Transverse colon (tissue), 4 donors: ENCODE measurements at places on chromosomes 4 and X. TPM values are rescaled to one million over a fixed set of nuclear protein-coding genes. Genes with fewer than 3 reads are reported as not detected.

The PQBP1 gene
- total RNA-seq, result 92.3 TPM

The FRMPD3 gene
- 0.75 TPM for total RNA-seq

The TRIM75 gene
- total RNA-seq, result not detected

The F9 gene
- not detected for total RNA-seq

The RBM46 gene
- total RNA-seq, result not detected

The REPS2 gene
- total RNA-seq, result 10.8 TPM

The STOX2 gene
- total RNA-seq, result 90.8 TPM

The HMX1 gene
- not detected for total RNA-seq

The RNF175 gene
- total RNA-seq, result not detected

DNA sequence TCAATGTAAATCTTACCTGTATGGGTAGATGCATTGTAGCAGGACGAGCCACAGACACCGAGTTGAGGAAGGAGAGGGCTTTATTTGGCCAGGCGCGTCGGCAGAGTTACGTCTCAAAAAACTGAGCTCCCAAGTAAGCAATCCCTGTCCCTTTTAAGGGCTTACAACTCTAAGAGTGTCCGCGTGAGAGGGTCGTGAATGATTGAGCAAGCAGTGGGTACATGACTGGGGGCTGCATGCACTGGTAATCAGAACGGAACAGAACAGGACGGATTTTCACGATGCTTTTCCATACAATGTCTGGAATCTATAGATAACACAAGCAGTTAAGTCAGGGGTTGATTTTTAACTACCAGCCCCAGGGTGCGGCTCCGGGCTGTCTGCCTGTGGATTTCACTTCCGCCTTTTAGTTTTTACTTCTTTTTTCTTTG is 524.9 kb upstream of the HTR2C start:
- DNase-seq, result peak; percentile 53

DNA sequence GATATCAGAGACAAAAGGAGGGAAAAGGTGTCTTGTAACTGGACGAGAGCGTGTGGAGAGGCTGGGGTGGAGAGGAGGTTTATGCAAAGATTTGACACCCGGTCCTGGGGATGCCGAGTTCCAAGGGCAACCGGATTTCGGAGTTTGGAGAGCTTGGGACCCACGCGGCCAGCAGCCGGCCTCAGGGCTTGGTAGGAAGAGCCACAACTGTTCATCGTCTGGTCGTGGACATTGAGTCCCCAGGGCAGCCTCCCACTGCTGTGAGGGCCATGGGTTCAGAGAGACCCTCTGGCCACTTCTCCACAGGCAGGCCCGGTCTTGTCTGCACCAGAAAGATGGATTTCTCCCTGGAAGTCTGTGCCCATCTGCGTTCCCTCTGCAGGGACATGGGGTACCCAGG is 46.8 kb downstream of the SHOX start:
- DNase-seq, result no peak

DNA sequence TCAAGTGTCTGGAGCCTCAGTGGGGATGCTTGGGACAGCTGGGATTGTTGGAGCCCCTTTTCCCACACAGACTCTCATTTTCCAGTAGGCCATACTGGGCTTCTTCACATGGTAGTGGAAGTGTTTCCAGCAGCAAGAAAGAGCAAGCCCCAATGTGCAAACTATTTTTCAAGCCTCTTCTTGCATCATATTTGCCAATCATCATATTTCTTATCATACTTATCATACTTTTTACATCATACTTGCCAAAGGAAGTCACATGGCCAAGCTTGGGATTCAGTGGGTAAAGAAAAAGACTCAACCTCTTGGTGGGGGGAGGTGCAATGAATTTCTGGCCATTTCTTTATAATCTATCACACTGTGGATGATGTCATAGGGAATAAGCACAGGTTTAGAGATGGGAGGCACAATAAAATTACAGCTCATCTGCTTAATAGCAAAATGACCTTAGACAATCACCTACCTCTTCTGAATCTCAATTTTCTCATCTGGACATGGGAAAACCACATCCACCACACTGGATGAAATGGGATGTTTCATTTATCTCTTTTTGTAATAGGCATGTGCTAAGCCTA is 174.2 kb downstream of the MID1IP1 start:
- DNase-seq, result no peak

DNA sequence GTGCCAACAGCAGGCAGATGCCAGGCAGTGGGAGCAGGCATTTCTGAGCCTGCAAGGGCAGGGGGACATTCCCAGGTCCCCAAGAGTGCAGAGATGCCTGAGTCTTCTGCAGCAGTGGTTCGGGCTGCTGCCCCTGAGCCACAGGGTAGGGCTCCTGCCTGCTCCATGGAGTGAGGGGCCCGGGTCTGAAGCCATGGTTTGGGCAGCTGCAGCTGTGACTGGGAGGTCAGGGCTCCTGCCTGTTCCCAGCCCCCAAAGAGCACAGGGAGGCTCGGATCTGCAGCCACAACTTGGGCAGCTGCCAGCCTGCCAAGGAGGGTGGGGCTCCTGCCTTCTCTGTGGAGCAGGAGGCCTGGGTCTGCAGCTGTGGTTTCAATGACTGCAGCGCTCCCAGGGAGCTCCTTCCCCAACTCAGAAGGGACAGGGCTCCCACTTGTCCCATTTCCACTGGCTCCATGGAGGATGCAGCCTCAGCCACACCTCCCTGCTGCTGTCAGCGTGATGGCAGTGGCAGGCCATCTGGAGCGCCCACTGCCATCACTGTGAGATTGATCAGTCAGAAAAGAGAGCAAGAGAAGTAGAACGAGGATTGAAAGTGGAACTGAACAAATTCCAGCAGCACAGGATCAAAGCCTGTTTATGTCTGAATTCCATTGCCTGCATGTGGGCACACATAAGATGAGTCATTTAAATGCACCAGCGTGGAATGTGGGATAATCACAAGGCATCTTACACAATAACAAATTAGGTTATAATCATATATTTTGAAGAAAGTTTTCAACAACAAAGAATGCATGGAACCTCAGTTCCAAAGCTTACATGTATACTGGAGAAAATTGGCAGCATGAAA is 93.1 kb upstream of the CXorf51A start:
- DNase-seq, result no peak

DNA sequence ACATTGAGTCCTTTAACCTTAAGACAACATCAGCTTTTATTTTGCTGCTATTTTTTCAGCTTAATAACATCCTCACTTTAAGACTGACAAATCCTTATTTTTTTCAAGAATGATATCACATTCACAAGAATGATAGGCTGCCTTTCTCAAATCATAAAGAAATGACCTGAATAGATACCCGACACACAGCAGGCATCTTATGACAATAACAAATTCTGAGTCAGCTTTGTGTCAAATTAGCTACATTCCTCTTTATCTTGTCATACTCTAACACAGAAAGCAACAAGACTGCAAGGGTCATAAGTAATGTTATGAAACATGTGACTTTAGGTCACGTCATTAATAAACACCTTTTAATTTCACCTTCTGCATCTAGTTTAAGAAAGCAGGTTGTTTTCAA is 2387.6 kb downstream of the PCDH7 start:
- DNase-seq, result no peak

DNA sequence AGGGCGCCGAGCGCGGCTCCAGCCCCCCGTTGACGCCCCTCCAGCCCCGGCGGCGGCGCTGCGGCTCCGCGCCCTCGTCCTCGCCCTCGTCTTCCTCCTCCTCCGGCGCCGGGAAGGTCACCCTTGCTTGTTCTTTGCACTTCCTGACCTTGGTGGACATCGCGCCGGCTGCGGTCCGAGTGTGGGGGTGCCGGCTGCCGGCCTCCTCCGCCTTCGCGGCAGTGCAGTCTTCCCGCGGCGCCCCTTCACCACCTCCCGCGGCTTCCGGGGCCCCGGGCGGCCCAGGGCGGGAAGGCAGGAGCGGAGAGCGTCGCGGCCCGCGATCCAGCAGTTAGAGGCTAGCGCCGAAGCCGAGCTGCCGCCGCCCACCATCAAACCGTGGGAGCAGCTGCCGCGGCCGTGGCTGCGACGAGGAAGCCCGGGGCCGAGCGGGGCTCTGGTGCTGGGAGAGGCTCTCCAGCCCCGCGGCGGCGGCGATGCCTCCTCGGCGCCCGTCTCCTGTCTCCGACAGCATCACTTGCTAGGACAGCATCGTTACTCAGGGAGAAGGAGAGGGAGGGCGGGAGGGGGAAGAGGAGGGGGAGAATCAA is at the start of gene TRPC3:
TRPC3 (minus strand) TSS at position 540 of the 590 bp plus-strand sequence; CDS start at position 160, 380 bp downstream.
- DNase-seq, result peak; percentile 17

DNA sequence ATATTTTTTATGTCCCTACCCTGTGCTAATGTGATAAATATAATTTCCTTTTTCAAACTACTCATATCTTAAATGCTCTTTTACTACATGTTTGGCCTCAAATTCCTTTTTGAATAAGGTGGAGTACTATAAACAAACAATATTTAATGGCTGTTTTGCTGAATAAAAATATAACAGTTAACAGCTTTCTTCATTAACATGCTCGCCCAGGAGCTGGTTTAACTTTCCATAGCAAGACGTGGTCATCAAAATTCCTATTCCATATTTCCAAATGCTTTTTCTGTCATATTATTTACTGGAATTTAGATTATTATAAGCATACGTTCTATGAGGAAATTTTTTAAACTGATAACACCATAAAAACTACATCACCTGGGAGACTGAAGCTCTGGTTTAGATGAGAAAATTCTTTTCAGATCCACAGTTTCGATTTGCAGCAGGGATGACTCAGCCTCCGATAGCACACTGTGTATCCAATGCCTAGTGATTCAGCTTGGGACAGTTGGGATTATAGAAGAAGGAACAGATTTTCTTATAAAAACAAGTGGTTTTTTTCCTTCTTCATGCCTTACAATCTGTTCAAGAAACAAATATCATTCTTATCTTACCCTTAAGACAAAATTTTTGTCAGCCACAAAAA is 129.1 kb downstream of the FBXO8 start:
- no peak for DNase-seq

- no peak for DNase-seq
Observed at GRCh38 chr4:140078366-140078765, 75.6 kb downstream of the MAML3 start.

- DNase-seq, result no peak
Observed at GRCh38 chr4:109389369-109390114, 44.1 kb upstream of the SEC24B start.

GRCh38 chrX:69073241-69073640 is 92.0 kb downstream of the PJA1 start:
- DNase-seq, result no peak

GRCh38 chr4:24971192-24971591 is 58.4 kb upstream of the CCDC149 start:
- DNase-seq, result no peak

DNA sequence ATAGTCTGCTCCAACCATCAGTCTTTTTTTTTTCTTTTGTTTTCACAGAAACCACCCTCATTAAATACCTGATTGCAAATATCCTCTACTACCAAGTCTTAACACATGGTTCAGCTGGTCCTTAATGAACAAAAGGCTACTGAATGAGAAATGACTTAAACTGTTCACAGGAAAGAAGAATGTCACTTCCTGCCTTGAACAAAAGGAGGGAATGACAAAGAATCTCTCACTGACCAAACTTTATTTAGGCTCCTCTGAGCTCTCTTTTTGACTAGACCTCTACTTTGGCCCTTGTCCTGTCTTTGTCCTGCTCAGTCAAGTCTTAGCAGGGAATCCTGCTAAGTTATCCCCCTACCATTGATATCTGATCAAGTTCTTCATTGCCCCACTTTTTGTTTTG is 31.8 kb upstream of the GJB1 start:
- DNase-seq, result no peak

GRCh38 chr4:40627540-40627939 is 2.1 kb downstream of the RBM47 start:
- DNase-seq, result no peak

GRCh38 chr4:128177498-128177897 is 110.1 kb downstream of the PGRMC2 start:
- no peak for DNase-seq

GRCh38 chr4:157929486-157929885 is 243.3 kb downstream of the GASK1B start:
- DNase-seq, result no peak

DNA sequence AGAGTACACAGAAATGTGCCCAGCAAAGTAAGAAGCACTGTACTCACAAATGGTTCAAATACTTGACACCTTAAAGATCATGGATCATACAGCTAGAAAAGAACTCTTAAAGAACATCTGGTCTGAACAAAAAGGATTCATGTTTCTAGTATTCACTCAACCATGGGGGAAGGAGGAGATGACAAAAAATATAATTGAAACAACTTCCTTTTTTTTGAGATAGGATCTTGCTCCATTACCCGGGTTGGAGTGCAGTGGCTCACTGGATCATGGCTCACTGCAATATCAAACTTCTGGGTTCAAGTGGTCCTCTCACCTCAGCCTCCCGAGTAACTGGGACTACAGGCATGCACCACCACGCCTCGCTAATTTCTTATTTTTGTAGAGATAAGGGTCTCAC is 6.0 kb downstream of the DHX15 start:
- DNase-seq, result no peak

GRCh38 chr4:121648516-121648915 is 48.3 kb downstream of the ANXA5 start:
- DNase-seq, result no peak

DNA sequence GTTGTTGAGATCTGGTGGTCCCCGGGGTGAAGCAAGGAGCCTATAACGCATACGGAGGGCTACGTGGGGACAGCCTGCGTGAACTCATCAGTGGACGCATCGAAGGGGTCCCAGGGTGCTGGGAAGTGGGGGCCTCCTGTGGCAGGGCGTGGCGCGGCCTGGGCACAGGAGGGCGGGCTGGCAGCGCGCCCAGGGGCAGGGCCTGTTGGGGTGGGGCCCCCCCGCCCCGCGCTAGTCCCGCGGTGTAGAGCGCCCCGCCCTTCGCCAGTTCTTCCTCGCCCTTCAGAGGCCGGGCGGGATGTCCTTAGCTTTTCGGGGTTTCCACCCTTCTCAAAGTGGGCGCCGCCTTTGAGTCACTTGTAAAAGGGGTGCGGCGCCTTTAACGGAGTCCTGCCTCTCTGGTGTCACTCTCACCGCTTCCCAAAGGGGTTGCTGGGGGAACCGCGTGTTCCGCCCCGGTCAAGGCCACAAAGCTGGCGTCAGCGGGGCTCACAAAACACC is 632 bp downstream of the PLP2 start:
- DNase-seq, result peak; percentile 85

DNA sequence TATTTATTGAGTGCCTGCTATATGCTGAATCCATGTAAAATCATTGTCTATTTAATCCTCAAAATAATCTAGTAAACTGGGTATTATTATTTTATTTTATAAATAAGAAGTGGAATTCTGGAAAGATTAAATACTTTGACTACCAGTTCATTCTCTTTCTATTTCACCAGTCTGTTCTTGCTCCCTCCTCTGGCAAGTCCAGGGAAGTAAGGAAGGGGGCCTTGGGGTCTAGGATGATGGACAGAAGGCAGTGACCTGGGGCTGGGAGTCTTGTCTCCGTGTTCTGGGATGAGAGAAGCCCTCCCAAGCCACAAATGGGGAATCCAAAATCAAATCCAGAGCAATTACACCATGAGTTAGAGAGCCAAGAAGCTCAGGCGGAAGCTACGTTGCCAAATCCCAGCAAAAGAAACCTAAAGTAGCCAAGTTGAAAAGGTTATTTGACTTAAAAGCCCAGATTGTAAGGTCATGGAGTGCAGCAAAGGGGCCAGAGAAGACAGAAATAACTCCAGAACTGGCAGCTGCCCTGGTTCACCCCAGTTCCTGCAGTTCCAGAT is 28.3 kb upstream of the PARM1 start:
- no peak for DNase-seq

GRCh38 chrX:30822068-30822681 is 66.9 kb downstream of the TAB3 start:
- no peak for DNase-seq

GRCh38 chr4:24175707-24176106 is 285.9 kb upstream of the PPARGC1A start:
- no peak for DNase-seq
